NCI-H1105 (cell line): ENCODE measurements at places on chromosomes 6 and 20.

GRCh38 chr20:15076785-15077184 is 739.4 kb upstream of the FLRT3 start:
- DNase-seq = peak; percentile 52

DNA sequence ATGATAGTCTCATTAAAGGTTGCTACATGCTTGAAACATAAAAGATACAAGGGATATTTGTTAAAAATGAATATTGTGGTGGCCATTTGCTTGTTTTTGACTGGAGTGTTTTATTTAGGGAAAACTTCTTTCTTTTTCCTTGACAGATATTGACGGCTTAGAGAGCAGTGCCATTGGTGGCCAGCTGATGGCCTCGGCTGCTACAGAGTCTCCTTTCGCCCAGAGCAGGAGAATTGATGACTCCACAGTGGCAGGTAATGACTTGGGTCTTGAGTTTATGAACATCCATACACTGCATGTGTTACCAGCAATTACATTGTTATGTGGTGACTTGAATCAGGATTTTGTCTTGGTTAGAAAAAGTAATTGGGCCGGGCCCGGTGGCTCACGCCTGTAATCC is 67.5 kb upstream of the PBOV1 start:
- DNase-seq = no peak

DNA sequence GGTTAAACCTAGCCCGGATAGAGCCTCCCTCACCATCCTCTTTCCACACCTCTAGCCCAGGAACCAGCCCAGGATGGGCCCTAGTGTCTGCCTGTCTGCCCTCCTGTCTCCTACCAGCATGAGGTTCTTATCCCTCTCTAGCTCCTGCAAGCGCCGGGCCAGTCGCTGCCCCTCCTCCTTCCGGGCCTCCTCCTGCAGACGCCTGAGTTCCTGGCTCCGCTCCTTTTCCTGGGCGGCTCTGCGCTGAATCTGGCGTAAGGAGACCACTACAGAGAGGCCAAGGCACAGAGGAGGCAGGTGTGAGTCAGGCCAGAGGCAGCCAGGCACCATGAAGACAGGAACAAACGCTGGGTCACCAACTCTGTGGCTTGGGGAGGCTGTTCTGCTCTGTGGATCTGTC is 4.3 kb upstream of the PSORS1C2 start:
- DNase-seq = no peak

GRCh38 chr20:47670913-47671312 is 114.4 kb downstream of the SULF2 start:
- DNase-seq = no peak

DNA sequence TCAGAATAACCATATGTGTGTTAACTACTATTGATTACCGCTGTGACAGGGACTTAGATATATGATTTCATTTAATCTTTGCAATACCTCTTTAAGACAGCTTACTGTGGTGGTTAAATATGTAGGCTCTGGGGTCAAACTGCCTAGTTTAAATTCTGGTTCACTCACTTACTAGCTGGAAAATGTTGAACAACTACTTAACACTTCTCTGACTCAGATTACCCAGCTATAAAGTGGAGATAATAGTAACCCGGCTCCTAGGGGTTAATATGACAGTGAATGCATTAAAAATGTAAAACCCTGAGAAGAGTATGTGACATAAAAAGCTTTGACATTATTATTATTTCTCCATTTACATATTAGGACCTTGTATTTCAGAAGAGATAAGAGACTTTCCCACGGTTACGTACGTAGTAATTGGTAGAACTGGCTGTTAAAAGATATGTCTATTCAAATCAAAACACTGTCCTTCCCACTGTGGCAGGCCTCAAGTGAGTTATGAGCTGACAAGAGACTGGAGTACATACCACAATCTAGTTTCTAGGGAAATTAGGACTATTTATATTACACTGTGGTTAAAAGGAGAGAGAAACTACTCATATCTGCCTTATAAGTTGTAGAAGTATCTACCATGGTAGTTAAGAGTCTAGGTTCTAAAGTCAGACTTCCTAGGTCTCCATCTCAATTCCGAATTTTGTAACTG is 4.4 kb upstream of the PLCB1 start:
- DNase-seq = no peak

DNA sequence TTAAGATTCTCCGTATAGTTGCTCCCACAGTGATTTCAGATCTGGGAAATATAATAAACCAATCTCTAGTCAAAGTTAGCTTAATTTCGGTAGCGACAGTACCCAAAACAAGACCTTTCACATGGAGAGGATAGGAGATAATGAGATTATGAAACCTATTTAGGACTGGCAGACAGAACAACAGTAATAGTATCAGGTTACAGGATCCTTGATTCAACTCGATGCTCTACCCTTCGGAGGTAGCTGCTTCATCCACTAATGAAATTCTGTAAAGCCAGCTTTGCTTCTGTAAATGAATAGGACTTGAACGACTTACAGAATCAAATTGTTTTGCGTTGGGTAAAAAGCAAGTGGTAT is 534 bp upstream of the AKIRIN2 start:
- peak; percentile 51 for DNase-seq

- no peak for DNase-seq
Observed at GRCh38 chr20:30921286-30922071, 336.0 kb upstream of the DEFB115 start.

DNA sequence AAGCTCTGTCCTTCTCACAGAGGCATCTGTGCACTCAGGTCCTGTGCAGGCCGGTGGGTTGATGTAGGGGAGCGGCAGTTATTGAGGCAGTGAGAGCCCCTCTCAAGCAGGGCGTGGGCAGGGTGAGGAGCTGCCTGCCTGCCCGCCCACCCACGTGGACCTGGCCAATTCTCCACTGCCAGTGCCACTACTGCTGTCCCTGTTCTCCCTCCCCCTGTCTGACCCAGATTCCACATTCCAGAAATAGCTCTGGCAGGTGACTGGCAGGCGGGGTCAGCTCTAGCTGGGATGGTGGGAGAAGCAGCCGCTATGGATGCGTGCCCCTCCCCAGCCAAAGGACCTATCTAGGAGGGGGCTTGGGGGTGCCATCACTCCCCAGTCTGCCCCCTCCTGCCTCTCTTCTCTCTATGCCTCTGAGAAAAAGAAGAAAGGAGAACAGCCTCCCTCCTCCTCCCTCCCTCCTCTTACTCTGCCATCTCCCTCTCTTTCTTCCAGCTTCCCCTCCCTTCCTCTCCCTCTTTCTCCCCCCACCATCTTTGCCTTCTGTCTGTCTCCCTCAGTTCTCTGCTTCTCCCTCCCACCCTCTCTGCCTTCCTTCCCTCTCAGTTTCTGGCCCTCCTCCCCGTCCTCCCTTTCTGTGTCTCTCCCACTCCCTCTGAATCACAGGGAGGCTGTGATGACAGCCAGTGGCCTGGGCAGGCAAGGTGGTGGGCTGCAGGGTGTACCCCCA is 86.5 kb upstream of the MYL9 start:
- no peak for DNase-seq

- no peak for DNase-seq
Observed at GRCh38 chr6:107110200-107110599, 5.1 kb downstream of the BEND3 start.

DNA sequence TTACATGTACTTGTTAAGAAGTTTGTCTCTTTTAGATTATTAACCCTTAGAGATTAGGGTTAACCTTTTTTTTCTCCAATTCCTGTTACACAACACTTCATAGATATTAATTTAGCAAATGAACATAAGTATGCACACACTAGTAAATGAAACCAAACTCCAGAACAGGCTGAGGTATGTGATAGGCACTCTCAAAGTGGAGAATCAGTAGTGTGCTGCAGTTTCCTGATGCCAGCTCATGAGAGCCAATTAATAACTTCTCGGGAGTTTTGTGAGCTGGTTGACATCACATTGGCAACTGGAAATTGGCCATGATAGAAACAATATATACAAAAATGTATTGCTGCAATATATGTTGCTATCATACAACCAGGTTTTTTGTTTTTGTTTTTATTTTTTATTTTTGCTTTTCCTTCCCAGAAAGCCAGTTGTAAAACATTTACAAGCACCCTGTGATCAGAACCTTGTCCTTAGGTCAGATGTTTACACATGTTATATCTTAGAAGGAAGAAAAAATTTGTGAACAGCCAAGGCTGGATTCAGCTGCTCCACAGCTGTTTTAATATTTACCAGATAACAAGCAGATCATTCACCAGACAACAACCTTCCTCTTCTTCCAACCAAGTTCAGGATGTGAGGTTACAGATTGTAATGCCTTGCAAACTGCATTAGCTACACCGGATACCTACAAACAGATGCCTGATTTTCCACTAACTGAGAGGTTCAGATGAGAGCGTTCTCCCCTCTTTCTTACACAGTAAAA is 42.4 kb upstream of the ECHDC1 start:
- no peak for DNase-seq

DNA sequence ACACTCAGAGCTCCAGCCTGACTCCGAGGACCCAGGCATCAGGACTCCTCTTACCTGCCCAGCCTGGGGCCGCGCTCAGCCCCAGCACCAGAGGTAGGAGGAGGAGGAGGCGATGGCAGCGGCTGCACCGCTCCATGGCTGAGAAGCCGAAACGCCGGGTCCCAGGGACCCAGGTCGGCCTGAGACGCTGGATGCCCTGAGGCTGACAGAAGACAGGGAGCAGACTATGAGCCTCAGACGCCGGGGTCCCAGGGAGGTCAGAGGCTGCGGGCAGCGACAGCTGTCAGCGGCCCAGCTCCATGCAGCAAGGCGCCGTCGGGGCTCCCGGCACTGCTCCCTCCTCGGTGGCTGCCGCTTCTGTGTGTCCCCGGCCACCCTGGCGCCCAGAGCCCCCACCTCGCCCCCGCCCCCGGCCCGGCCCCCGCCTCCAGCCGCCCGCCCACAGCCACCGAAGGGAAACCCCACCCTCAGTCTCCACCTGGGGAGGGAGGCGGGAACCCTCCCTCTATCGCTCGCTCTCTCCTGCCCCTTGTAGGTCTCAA is at the start of gene COL11A2:
COL11A2 (minus strand) TSS at position 363 of the 542 bp plus-strand sequence; CDS start at position 136, 227 bp downstream.
- no peak for DNase-seq

GRCh38 chr20:23627501-23627900 is 10.3 kb downstream of the CST3 start:
- no peak for DNase-seq

- DNase-seq = no peak
Observed at GRCh38 chr20:21936720-21937380, 231.4 kb downstream of the PAX1 start.
